ENCODE measurements at places on chromosomes 6 and 20. TPM values are rescaled to one million over a fixed set of nuclear protein-coding genes. Genes with fewer than 3 reads are reported as not detected.

The TLDC2 gene
- total RNA-seq: 0.13 TPM

The ULBP1 gene
- total RNA-seq: 0.16 TPM

The PSORS1C1 gene
- 8.1 TPM for total RNA-seq

The SHLD1 gene
- total RNA-seq: 2.4 TPM

The CTAGE9 gene
- not detected for total RNA-seq

The PDCD2 gene
- total RNA-seq: 39.6 TPM

The TFAP2A gene
- not detected for total RNA-seq

The C20orf204 gene
- 2.8 TPM for total RNA-seq

The TP53TG5 gene
- total RNA-seq: not detected

The SNRNP48 gene
- total RNA-seq: 20.8 TPM

The OR2H1 gene
- total RNA-seq: not detected

The CPNE5 gene
- 5.8 TPM for total RNA-seq

The NEDD9 gene
- 139 TPM for total RNA-seq

The CASS4 gene
- not detected for total RNA-seq

The GGTLC1 gene
- total RNA-seq: not detected

The LAMA2 gene
- total RNA-seq: 1.2 TPM

The TRIM10 gene
- not detected for total RNA-seq

The BPIFA1 gene
- total RNA-seq: not detected

The NQO2 gene
- 19.8 TPM for total RNA-seq

The PPP1R3D gene
- total RNA-seq: 6.4 TPM

The LGSN gene
- total RNA-seq: not detected

The ATP9A gene
- 13.9 TPM for total RNA-seq

The SCRT2 gene
- total RNA-seq: not detected

The KIF13A gene
- 56.0 TPM for total RNA-seq

The MAP7 gene
- 0.63 TPM for total RNA-seq

The SPATA25 gene
- total RNA-seq: 0.49 TPM

The UBE2J1 gene
- 56.0 TPM for total RNA-seq

The OGFRL1 gene
- 32.9 TPM for total RNA-seq

The ZSCAN31 gene
- total RNA-seq: 21.3 TPM

The IRF4 gene
- total RNA-seq: under 0.01 TPM

The BNIP5 gene
- total RNA-seq: not detected

The SPATS1 gene
- total RNA-seq: not detected

The LCA5 gene
- total RNA-seq: 3.3 TPM

The BMP6 gene
- total RNA-seq: 330 TPM

The PIGT gene
- 13.0 TPM for total RNA-seq

The CST2 gene
- not detected for total RNA-seq

The PSORS1C2 gene
- not detected for total RNA-seq

The FITM2 gene
- 4.9 TPM for total RNA-seq

The KCNS1 gene
- 0.16 TPM for total RNA-seq

The SLC52A3 gene
- total RNA-seq: not detected

The LY6G6D gene
- total RNA-seq: not detected

The TP53INP2 gene
- 5.3 TPM for total RNA-seq

The FAM83D gene
- total RNA-seq: 22.5 TPM

The SLC17A1 gene
- not detected for total RNA-seq

The ETV7 gene
- 0.16 TPM for total RNA-seq

The CDH22 gene
- total RNA-seq: 0.57 TPM

The OPN5 gene
- total RNA-seq: not detected

The DEFB132 gene
- not detected for total RNA-seq

The SNAP91 gene
- not detected for total RNA-seq

The SLC24A3 gene
- total RNA-seq: 0.16 TPM

The RGS17 gene
- total RNA-seq: 0.65 TPM

The BACH2 gene
- 0.16 TPM for total RNA-seq

The ABHD16B gene
- not detected for total RNA-seq

All from bladder microvascular endothelial cell (primary cell).